ENCODE measurements at places on chromosomes 13 and 19.
A peak's percentile ranks its signal among the peaks of the same experiment; 100 is the strongest.

GRCh38 chr13:64333888-64334287, 2896.2 kb downstream of the PCDH9 start:
- DNase-seq: no peak

DNA sequence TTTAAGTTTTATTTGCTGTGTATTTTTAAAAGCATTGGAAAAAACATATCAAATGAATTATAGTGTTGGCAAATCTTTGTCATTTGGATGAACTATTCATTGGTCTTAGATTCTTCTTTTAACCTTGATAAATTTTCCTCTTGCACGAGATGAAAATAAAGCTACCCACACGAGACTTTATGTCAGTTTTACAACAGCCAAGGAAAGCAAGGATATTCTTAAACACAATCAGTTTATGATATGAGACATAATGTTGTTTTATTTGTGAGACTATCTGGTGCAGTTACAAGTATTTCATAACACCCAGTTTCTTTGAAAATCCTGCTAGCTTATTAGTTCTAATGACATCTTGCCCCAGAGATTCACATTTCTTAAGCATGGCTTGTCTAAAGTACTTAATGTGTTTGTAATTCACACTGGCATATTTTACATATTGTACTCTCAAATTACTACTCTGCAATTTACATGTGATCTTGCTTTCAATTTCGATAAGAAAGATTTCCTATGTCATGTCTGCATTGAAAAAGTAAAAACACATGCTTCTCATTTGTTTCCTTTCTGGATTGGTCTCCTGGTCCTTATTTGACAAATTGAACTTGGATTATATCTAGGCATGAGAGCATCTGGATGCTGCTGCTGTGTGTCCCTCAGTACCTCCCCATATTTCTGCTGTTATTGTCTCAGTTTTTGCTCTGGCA, 955.5 kb upstream of the PCDH9 start:
- DNase-seq: no peak

DNA sequence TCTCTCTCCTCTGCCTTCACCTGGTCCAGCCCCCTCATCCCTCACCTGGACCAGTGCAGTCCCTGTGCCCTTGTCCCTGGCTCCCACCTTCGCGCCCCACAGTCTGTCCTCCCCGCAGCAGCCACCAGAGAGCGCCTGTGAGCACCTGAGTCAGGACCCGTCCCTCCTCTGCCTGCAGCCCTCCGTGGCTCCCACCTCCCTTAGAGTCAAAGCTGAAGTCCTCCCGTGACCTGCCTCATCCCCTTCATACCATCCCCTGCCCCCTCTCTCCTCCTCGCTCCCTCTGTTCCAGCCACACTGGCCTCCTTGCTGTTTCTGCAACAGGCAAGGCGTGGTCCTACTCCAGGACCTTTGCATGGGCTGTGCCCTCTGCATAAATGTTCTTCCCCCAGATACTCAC, 10.3 kb downstream of the CELF5 start:
- peak; percentile 40 for DNase-seq

GRCh38 chr13:69028936-69029335, 1078.7 kb upstream of the ATXN8OS start:
- DNase-seq: no peak

DNA sequence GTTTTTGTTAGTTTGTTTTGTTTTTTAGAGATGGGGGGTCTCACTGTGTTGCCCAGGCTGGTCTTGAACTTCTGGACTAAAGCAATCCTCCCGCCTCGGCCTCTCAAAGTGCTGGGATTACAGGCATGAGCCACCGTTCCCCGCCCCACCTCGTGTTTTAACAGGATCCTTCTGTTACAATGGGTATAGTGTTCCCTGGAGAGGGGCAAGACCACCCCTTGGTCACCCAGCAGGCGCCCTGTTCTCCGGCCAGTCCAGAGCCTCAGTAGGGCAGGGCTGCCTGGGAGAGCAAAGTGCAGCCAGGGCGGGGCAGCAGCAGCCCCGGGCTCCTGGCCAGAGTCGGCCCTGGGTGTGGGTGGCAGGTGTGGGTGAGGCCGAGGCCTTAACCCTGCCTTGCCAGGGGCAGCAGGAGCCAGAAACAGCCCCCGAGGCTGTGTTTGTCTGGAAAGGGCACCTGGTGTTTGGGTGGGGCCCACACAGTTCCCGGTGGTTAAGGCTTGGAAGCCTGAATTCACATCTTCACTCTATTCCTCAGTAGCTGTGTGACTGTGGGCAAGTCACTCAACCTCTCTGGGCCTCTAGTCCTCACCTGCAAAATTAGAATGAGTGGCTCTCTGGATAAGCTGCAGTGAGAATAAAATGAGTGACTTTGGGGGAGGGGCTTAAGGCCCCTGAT, 7.2 kb downstream of the VASP start:
- no peak for DNase-seq

All from stimulated activated CD4-positive, alpha-beta T cell treated with anti-CD3 and anti-CD28 coated beads, Interleukin-1b, Interleukin-23, amount 100 ng/mL, for 48 hours (primary cell).